ENCODE measurements at places on chromosomes 6 and 20. TPM values are rescaled to one million over a fixed set of nuclear protein-coding genes. Genes with fewer than 3 reads are reported as not detected.

GRCh38 chr6:135909737-135910387 lies 58.4 kb downstream of the PDE7B start:
- peak; percentile 31 for DNase-seq

DNA sequence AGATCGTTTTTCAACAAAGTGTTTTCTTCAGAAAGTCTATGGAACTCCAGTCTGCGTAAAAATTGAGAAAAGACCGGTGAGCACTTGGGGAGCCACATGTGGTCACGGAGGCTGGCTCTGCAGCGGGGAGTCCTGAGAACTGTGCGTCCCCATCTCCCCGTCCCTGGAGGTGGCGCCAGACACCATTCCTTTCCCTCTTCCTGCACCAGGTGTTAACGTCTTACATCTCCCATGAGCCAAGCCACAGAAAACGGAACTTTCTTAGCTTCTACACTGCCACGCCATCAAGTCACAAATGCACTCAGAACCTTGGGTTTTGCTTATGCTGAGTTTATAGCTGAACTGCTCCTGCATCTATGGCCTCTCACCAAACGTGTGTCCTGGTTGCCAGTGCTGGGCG lies 62.6 kb downstream of the GINS1 start:
- peak; percentile 29 for DNase-seq

GRCh38 chr6:11251553-11252360 lies 19.3 kb upstream of the NEDD9 start:
- DNase-seq = peak; percentile 69

GRCh38 chr6:29236634-29237033 lies 64.9 kb upstream of the OR14J1 start:
- DNase-seq = no peak

The ZDHHC14 gene
- 5.6 TPM for total RNA-seq

The RWDD1 gene
- 36.6 TPM for total RNA-seq

All from G401 (cell line).